8988T (cell line): ENCODE measurements at places on chromosomes 3 and 15.

GRCh38 chr15:70653426-70653825 is 109.9 kb downstream of the UACA start:
- DNase-seq, result no peak

GRCh38 chr3:138657508-138657907 is 48.9 kb downstream of the FAIM start:
- DNase-seq, result no peak

- DNase-seq, result no peak
These were observed 1.9 kb upstream of the CAMKV start for GRCh38 chr3:49871531-49872153.

DNA sequence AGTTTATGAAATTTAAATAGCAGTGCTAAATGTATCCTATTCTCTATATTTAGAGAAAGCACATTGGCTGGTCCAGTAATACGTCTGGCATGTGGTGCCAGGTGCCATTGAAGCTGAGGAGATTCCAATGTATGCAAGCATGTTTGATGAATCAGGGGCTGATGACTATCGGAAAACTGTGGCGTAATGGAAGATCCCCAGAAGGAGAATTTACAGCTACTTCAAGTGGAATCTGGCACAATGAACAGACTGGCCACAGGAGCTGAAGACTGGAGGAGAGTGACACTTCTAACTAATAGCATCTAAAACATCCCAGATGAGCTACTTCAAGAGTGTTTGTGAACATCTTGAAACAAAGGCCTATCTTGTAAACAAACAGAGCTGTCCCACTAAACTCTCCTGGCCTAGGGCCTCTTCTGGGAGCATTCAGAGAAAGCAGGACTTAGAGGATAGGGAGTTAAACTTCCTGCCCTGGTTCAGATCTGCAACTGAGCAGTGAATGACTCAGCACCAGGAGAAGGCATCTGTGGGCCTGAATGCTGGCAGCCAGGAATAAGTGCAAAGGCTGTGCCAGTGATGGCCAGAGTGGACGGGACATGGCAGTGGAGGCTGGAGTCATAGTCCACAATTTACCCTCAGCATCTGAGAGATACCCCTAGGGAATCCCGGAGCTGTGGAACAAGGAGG is 15.2 kb upstream of the ACTC1 start:
- DNase-seq, result peak; percentile 17

- no peak for DNase-seq
These were observed 59.8 kb upstream of the PRTG start for GRCh38 chr15:55802600-55803376.

GRCh38 chr3:25177041-25177440 is 251.0 kb upstream of the RARB start:
- no peak for DNase-seq

- DNase-seq, result no peak
These were observed 765 bp upstream of the UBE2E2 start for GRCh38 chr3:23202203-23202920.

DNA sequence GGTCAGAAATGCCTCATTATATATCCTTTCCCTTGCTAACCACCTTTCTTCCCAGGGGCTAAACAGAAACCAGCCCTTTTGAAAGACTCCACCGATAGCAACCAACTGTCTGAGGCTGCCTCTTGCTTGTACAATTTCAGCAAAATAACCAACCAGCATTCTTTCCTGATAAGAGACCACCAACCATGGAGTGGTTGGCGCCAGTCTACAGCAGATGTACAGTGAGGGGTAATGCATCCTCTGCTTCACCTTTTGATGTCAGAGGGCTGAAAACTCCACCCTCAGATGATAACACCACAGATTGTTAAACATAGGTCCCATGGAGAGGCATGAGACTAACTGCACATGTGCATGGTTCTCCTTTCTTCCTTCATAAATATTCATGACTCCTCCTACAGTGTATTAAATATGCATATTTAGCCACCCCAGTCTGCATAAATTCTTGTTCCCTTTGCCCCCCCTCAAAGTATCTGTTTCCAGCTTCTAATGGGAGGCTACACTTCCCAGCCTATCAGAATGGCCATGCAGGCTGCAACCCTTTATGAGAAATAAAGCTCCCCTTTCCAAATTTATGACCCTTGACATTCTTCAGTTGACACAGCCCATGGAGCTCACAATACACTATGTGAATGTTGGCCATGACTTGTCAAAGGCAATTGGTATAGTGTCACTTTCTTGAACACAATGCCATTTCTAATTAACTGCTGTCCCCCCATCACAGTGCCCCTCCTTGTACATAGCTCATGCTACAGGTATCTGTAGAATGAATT is 48.3 kb downstream of the GABRB3 start:
- no peak for DNase-seq

GRCh38 chr3:149781741-149782140 is 10.6 kb downstream of the ANKUB1 start:
- no peak for DNase-seq

DNA sequence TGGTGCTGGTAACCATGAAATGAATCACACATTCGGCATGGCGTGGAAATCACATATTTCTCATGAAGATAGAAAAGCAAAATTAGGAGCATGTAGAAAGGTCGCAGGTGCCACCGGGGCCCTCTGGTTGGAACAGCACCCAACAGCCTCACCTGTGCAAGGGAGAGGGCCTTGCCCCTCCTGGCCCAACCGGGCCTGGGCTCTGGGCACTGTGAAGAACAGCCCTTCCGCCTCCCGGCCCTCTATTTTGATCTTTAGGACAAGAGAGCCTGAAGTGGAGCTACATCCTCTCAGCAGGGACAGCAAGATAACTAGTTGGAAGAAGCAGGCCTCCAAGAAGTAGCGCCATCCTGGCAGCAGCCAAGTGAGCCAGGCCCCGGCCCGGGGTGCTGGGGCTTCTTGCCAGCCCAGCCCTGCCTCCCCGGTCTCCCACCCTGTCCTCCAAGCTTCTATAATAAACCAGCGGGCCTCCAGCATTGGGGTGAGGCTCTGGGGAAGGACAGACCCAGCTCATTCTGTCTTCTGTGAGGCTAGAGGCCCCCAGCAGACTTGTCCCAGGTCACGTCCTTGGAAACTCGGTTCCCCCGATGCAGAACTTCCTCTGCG is 46.1 kb upstream of the FGD5 start:
- peak; percentile 10 for DNase-seq

- DNase-seq, result no peak
These were observed 222.3 kb upstream of the TMC3 start for GRCh38 chr15:81596159-81596865.

DNA sequence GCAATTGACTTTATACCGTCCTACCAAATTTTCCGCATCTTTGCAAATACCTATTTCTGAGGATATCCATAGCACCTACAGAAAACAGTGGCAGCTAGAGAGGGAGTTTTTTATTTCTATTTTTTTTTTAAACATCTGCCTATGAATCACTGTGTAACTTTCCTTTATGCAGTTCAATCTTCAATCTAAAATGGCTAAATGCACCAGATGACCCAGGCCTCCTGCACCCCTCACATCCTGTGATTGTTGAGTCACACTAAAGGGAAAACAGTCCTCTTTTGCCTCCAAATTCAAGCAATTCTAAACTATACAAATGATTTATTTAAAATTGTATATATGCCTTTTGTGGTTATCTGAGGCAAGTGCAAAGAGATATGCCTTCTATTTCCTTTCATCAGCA is 20.1 kb upstream of the BCL6 start:
- DNase-seq, result no peak

GRCh38 chr3:73680391-73681095 is 55.8 kb upstream of the PDZRN3 start:
- no peak for DNase-seq

GRCh38 chr15:45101749-45102148 is 12.2 kb downstream of the DUOX2 start:
- no peak for DNase-seq

DNA sequence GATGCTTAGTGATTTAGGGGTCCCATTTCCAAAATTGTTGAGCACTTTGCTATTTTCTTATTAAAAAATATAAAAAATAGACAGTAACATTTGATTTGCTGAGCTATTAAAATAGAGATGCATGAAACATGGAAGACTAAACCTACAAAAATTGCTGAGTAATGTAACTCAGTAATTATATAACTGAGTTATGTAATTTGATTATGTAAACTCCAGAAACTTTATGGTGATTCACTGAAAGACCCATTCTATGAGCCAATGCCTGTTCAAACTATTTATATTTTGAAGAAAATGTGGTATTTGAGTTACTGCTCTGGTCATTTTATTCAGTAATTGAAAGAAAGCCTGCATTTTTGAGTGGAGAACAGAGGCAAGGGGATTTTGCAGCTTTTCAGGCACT is 1221.5 kb upstream of the ALCAM start:
- DNase-seq, result no peak

DNA sequence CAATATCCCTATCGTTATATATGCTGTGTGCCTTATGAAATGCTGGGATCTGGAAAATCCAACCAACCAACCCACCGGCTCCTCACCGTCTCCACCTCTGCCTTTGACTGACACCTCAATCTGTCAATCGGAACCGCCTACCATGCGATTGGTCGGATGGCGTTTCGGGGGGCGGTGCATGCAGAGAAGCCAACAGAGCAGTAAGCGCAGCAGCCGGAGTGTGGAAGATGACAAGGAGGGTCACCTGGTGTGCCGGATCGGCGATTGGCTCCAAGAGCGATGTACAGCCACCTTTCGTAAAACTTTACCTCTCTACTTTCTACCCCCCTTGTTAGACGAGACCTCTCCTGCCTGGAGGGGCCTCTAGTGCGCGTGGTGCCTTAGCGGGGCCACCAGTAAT is 6.3 kb downstream of the CLK3 start:
- no peak for DNase-seq

DNA sequence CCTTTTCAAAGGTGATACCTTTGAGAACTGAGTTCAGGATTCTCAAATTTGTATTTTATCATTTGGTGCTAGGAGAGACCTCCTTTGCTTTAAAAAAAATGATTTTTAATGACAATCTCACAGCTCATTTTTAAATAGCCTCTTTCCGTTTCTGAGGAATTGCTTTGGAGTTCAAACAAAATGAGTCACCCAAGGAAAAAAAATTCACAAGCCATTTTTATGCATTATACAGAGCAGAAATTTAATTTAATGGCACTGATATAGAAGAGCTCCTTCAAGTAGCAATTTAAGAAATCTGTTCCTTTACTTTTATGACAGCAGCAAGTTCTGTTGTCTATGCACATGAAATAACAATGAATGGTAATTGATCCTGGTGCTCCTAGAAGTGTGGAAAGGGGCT is 337.9 kb upstream of the KCNMB2 start:
- no peak for DNase-seq

DNA sequence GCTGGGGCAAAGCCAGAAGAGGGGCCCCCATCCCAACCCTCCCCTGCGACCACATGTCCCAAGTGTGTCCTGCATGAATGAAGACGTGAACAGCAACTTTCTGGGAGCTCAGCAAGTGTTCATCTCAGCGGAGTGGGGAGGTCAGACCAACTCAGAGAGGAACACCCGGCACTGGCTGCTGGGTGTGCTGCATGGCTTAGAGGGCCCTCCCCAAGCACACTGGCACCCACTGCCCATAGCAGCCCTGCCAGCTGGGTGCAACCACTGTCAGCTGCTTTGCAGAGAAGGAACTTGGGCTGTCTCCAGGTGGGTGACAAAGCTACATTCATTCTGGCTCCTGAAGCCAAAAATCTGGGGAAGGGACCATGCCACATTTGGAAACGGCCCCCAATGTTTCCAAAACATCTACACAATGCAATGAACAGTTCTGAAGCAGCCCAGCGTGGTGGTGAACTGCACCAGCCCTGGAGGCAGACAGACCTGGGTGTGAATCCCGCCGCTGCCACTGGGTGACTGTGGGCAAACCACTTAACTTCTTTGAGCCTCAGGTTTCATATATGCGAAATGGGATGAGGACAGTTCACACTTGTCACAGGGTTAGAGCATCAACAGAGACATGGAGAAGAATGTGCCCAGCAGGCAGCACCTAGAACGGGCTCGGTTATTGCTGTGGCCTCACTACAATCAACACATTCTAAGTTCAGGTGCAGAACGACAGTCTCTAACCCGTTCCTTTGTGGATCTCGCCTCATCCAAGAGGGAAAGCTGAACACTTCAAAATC is 145.4 kb downstream of the NUP210 start:
- DNase-seq, result no peak

DNA sequence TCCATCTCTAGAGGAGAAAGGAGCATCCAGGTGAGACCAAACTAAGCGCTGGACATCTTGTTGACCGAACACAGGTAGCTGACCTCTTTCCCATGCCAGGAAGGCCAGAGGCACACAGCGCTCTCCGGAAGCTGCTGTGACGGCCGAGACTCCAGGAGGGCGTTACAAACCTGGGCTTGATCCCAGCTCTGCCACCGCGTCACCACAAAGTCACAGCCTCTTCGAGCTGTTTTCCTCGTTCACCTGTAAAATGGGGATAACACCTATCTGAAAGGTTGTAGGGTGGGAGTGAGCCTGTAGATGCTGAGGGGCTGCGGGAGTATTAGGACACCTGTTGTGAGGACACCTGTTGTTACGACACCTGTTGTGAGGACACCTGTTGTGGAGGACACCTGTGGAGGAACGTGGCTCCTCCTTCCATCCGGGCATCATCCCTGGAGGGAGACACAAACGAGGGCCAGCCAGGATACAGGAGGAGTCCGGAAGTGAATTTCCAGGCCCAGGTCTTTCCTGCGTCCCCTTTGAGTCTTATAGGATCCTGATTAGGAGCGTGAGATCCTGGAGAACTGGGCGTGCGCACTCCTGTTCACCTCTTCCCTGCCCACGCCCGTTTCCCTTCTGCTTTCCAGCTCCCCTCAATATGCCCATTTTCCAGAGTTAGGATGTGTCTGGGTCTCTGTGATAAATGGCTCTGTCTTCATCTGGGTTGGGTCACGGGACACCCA is 2.3 kb upstream of the MUC4 start:
- no peak for DNase-seq

DNA sequence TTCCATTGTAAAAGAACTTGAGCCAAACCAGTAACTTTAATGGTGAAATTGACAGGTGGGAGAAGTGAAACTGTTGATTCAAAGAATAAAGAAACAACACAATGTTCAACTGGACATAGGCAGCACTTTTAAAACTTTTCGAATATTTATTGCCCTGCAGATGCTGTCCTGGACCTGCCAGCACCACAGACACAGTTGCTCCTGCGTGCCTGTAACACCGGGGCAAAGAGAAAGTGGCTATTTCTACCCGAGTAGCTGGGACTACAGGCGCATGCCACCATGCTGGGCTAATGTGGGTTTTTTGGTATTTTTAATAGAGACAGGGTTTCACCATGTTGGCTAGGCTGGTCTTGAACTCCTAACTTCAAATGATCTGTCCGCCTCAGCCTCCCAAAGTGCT is 7.4 kb downstream of the IL5RA start:
- no peak for DNase-seq

DNA sequence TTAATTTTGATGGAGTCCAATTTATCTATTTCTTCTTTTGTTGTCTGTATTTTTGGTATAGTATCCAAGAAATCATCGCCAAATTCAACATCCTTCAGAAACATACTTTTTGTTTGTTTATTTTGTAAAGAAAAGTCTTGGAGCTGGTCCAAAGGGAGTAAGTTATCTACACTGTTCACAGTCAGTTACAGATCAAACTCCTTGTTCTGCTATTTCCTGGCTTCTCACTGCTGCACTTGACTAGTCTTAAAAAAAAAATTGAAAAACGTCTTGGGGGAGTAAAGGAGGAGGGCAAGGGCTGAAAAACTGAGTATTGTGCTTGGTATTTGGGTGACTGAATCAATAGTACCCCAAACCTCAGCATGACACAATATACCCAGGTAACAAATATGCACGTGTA is 105.6 kb downstream of the NFKBIZ start:
- DNase-seq, result no peak

- no peak for DNase-seq
These were observed 157.3 kb upstream of the UBE2E1 start for GRCh38 chr3:23648326-23648995.
